Activated T-helper 2 cell treated with anti-CD3 and anti-CD28 coated beads, Interferon-gamma antibody, Interleukin-2, Interleukin-4, amounts not matched to agents 10 μg/mL and 5 μg/mL and 100 μg/mL, durations not matched to agents 14 hours and 24 hours and 36 hours (primary cell): ENCODE measurements at places on chromosomes 12 and 14.

GRCh38 chr14:101654051-101654450 lies 92.8 kb downstream of the DIO3 start:
- DNase-seq: no peak

- peak; percentile 84 for DNase-seq
Observed at GRCh38 chr12:127559349-127560040, 707.5 kb upstream of the TMEM132C start.

DNA sequence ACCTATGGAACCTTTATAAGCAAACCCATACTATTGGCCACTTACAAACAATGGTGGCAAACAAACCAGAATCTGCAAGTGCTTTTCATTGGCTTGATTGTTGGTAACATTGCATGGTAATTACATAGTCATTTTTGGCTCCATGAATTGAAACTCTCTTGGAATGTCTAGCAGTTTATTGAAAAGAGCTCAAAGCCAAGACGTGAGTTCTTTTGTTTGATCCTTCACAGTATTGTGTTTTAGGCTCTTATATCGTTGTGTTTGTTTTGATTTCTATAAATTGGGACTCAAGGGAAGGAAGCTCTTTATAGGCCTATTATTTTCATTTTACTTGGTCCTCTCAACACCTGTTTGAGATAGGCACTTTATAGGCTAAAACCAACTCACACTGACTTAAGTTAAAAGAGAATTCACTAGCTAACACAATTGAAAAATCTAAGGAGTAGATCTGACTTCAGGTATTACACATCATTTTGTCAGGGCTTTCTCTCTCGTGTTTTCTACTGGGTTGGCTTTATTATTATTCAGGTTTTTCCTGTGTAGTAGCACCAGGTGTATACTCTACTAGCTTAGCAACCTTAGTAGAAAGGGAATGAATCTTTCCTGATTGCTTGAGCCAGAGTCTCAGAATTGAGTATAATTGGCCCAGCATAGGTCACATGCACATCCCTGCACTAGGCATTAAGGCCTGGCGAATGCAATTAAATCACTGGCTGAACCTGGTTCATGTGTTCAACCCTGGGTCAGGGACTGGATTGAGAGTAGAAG lies 341.4 kb downstream of the RAD51B start:
- DNase-seq: no peak

DNA sequence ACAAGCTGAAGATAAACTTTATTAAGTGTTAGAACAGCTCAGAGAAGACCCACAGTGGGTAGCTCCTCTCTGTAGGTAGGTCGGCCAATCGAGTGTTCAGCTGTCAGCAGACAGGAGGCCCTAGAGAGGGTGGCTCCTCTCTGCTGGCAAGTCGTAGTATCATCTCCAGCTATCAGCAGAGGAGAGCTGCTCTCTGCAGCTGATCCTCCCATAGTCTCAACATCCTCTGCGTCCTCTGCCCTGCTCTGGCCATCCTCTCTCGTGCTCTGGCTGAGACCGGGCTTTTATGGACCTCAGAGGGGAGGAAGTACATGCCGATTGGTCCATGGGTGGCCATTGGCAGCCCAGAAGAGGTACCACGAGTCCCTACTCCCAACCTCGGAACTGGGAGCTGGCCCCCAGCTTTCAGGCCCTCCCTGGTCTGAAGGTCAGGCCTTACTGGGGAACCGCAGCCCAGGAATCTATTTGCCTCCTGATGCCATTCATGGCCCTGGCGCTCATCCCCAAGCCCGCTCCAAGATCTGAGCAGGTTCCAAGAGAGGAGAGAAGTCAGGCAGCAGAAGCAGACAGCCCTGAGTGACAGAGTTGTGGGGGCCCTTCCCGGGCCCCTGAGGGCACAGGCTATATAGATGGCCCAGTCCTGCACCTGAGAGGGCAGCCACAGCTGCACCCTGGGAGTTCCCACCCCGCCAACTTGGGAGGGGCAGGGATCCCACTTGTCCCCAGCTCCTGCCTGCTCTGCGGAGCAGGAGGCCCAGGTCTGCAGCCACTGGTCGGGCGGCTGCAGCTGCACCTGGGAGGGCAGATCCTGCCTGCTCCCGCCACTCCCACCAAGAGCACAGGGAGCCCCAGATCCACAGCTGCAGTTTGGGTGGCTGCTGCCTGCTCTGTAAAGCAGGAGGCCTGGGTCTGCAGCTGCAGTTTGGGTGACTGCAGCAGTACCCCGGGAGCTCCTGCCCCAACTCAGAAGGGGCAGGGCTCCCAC lies 3.5 kb upstream of the PWP1 start:
- DNase-seq: no peak

GRCh38 chr12:106519607-106520021 lies 63.2 kb upstream of the RFX4 start:
- no peak for DNase-seq

- peak; percentile 38 for DNase-seq
Observed at GRCh38 chr14:24058260-24058950, 6.6 kb downstream of the CARMIL3 start.

GRCh38 chr12:127675936-127676335 lies 591.0 kb upstream of the TMEM132C start:
- DNase-seq: no peak

GRCh38 chr12:93591137-93591868 lies 18.8 kb downstream of the SOCS2 start:
- peak; percentile 25 for DNase-seq

- DNase-seq: no peak
Observed at GRCh38 chr12:103836345-103836744, 4.7 kb downstream of the NT5DC3 start.

DNA sequence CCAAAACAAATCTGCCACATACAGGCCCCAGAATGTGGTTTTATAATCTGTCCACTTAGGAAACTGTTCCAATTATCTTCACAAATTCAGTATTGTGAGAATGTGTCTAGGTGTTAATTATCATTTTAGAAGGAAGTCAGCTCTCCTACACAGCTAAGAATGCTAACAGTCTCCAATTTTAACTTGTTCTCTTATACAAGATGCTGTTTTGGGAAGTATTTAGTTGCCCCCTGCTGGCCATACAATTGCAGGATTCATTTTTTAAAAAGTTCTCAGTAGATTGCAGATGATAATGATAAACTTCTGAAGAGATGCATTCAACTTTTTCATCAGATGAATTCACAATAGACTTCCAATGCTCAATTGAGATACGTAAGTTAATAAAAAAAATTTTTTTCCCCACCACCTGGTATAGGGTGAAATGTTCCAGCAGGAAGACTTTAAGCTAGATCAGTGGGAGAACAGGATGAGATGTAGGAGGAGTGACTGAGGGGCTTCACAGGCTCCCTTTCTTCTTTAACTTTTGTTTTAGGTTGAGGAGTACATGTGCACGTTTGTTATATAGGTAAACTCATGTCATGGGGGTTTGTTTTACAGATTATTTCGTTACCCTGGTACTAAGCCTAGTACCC lies 27.3 kb upstream of the OSBPL8 start:
- DNase-seq: no peak

DNA sequence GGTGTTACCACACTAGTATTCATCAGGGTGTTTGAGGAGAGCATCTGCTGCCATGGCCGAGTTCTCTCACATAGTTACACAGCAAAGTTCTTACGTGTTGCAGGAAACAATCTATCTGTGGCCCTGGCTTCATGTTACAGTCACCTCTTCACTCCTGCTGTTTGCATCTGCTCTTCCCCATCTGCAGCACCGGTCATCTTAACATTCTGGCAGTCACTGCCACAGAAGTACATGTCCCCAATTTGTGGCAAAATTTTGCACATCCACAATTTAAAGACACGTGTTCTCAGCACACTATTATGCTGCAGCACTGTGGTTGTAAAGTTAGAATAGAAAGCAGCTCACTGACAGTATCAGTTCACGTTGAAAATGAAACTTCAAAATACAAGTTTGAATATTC lies 23.2 kb downstream of the MAPK1IP1L start:
- DNase-seq: no peak

DNA sequence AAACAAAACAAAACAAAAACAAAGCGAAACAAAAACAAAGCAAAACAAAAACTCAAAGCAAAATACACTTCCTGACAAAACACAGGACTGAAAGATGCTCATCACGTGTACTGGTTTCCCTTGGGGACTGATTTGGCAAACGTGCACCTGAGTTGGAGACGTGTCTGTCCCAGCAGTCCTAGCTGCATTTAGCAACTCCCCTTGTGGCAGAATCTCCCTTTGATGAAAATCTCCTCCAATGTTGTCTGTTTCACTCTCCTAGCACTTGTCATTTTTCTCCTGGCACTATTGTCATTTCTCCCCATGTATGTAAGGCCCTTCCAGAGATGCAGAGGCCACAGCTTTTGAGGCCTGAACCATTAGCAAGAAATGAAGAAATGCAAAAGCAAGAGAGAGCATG lies 6.8 kb upstream of the SLC24A4 start:
- no peak for DNase-seq

DNA sequence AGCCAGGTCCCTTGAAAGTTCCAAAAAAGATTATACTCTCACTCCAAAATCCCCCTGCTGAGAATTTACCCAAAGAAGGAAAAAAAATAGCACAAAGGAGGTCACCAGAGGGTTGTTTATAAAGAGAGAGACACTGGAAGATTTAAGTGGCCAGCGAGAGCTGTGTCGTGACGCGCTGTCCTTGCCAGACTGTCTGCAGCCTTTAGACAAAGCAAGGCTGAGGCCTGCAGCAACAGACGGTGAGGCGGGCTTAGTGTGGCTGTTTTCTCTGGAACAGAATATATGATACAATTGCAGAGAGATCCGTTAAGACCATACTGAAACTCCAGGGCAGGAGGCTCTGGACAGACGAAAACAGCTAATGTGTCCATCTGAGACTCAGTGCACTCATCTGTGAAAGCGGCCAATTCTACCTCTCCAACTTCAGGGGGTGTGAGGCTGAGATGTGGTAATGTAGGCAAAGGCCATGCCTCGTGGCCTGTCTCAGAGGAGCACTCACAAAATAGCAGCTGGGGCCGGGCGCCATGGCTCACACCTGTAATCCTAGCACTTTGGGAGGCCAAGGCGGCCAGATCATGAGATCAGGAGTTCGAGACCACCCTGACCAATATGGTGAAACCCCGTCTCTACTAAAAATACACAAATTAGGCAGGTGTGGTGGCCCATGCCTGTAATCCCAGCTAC lies 36.2 kb downstream of the ANAPC7 start:
- DNase-seq: no peak

DNA sequence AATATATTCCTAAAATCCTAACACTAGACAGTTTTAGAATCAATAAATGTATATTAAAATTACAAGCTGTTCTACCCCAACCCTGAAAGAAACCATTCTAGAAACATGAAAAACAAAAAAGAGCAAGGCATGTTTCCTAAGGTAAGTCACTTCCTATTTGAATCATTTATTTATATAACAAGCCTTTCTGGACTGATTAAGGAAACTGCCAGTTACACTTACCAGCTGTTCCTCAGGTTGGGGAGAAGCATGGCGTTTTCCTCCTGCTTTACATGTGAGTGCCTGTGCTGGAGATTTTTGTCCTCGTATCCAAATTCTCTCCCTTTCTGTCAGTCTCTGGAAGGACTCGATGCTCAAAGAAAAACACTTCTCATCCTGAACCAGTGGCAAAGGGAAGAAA lies 183.3 kb downstream of the EFCAB11 start:
- DNase-seq: no peak

GRCh38 chr14:101665478-101666078 lies 95.9 kb upstream of the PPP2R5C start:
- no peak for DNase-seq

- DNase-seq: no peak
Observed at GRCh38 chr12:119239040-119239439, 60.3 kb downstream of the HSPB8 start.

DNA sequence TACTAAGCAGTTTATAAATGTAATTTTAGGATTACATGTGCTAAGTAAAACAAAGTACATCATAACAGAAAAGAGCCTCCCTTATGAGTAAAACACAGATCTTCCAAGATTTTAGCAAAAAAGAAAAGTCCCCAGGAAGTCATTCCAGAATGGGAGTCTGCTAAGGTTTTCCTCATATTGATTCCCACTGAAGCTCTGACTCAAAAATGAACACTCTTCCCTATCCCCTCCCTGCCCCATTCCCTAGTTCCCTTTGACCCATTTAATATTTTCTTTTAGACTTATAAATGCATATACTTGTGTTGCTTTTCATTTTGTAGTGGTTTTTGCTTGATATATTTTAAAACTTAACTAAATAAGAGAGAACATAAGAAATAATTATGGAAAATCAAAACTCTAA lies 40.1 kb downstream of the PTGER2 start:
- no peak for DNase-seq

DNA sequence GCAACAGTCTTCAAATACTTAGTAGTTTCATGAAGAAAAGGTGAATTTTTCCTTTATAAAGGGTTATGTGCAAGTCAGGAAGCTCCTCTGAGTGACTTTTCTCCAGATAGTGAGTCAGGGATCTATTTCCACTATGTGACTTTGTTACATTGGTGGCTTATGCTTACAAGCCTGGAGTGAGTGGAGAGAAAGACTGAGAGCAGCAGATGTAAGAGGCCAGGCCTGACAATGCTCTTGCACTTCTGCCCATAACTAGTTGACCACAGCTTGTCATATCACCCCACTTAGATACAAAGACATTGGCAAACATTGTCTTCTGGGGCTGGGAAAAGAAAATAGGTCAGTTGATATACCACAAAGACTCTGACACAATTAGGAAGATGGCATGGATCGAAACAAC lies 236.5 kb downstream of the PDZRN4 start:
- DNase-seq: no peak

DNA sequence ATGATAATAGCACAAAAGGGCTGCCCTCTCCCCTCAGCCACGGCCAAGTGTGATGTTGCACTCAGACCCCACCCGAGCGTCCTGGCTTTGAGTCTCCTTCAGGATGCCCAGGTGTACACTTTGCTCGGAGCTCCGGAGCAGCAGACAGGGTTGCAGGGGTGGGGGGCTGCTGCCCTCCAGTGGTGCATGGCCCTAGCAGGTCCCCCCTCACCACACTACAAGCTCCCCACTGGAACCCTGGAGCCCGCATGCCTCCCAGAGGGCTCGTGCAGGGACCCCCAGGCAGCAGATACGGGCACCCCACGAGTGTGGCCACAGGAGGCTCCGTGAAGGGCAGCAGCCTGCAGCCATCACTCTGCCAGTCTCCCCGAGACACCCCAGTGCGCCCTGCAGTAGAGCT lies 69.9 kb upstream of the C14orf180 start:
- no peak for DNase-seq

DNA sequence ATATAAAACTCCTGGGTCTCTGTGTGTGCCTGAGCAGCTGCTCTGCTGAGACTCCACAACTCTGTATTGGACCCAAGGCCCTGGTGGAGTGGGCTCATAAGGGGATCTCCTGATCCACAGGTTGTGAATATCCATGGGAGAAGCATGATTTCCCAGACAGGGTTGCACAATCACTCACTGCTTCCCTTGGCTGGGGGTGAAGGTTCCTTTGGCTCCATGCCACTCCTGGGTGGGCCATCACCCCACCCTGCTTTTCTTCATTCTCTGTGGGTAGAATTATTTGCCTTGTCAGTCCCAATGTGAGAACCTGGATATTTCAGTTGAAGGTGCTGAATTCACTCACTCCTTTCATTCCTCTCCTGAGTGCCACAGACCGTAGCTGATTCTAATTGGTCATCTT lies 205.2 kb upstream of the TMEM260 start:
- no peak for DNase-seq

DNA sequence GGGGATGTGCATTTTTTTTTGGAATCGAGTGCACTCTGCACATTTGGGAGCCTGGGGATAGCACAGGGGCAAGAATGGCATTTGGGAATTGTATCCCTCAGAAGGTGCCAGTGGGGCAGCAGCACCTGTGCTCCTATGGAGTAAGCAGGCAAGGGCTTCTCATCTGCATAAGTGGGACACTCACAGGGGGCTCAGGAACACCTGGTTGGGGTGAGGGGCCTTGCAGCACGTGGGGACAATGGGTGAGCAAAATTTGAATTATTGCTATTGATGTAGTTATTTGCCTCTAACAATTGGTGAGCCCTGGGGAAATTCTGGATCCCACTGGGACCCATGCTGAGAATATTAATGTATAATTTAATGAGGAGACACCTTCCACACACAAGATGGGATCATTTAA lies 274.2 kb downstream of the TTC6 start:
- DNase-seq: no peak
